ENCODE measurements at places on chromosomes 13 and 19.

GRCh38 chr19:56837492-56838023 lies 3.0 kb downstream of the PEG3 start:
- DNase-seq = no peak

- no peak for DNase-seq
Measured at GRCh38 chr13:41864658-41865057, 96.3 kb downstream of the VWA8 start.

DNA sequence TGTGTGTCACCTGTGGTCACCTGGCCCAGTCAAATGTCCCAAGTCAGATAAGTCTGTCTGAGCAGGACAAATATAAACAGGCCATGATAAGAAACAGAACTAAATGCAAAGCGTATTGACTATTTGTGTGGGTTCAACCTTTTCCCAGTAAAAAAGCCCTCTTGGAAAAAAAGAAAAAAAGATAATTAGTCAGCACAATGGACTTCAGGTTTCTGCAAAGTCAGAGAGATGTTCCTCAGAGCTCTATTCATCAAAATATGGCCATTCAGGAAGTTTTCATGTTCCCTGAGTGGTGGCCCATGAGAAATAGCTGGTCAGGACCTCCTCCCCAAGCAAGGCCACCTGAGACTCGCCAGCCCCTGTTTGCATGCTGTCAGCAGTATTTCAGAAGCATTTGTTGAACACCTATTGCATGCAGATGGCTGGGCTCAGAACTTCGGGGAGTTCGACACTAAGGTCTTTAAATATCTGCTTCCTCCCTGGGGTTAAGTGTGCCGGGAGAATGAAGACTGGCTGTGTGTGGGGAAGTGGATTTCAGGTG lies 2.7 kb downstream of the FFAR3 start:
- DNase-seq = no peak

GRCh38 chr19:4867534-4868285 lies at the start of gene PLIN3:
Gene PLIN3, minus strand, starts transcription at chr19:4867667. Its CDS starts 6,273 bp downstream, at chr19:4861394.
- peak; percentile 84 for DNase-seq

DNA sequence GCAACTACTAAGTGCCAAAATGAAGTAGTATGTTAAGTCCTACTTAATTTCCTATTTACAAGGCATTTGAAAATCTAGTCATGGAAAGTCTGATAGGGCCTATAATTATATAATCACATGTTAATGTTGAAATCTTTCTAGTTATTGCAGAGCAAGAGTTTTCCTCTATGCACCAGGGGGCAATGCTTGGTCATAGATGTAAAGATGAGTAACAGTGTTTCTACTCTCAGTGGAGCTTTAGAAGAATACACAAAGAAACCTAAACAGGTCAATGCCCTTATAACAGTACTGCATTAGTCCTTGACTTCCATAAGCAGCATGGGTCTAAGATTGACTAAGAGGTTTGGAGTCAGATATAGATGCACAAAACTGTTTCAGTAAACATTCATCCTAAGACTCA lies 218.7 kb downstream of the KCTD12 start:
- no peak for DNase-seq

GRCh38 chr19:18456279-18456678 lies 18.3 kb upstream of the ISYNA1 start:
- no peak for DNase-seq

DNA sequence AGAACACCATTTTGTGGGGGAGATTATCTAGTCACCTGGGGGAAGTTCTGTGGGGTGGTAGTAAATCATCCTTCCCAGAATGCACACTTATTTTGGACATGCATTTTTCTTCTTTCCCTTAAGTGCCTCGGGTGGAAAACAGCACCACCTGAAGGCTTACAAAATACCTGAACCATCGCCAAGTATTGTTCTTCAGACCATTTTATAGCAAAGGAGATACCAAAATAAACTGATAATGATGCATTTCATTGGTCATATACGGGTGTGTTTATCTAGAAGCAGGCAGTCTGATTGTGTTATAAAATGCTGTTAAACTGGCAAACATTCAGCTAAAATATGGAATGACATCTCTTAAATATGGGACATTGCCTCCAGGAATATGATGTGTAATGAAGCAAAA lies 1034.7 kb downstream of the SLITRK1 start:
- DNase-seq = no peak

- DNase-seq = no peak
Measured at GRCh38 chr13:96652506-96652905, 341.8 kb downstream of the OXGR1 start.

GRCh38 chr19:49946415-49946814 lies 14.6 kb downstream of the SIGLEC11 start:
- DNase-seq = no peak

- no peak for DNase-seq
Measured at GRCh38 chr13:47901441-47901840, 99.6 kb downstream of the SUCLA2 start.

- DNase-seq = peak; percentile 21
Measured at GRCh38 chr13:23695711-23696464, 125.7 kb downstream of the TNFRSF19 start.

GRCh38 chr13:102045731-102046130 lies 356.1 kb downstream of the FGF14 start:
- DNase-seq = no peak

- peak; percentile 95 for DNase-seq
Measured at GRCh38 chr19:49676784-49677230, 264 bp upstream of the PRMT1 start.

DNA sequence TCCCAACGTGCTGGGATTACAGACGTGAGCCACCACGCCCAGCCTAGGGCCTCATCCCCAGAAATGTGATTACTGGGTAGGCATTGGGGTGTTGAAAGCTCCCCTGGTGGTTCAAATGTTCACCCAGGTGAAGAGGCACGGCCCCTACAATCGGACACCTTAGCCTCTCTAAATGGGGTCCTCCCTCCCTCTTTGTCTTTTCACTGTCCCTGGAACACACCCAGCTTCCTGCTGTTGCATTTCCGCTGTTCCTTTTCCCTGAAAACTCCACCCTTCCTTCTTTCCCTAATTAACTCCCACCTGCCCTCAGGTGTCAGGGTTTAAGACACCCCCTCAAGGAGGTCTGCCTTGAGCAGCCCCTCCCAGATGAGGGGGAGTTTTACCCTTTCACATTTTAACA lies 3.6 kb upstream of the PRODH2 start:
- no peak for DNase-seq

- DNase-seq = no peak
Measured at GRCh38 chr19:11813703-11814028, 407 bp upstream of the ZNF440 start.

- DNase-seq = no peak
Measured at GRCh38 chr13:59103004-59103768, 1060.5 kb downstream of the DIAPH3 start.

DNA sequence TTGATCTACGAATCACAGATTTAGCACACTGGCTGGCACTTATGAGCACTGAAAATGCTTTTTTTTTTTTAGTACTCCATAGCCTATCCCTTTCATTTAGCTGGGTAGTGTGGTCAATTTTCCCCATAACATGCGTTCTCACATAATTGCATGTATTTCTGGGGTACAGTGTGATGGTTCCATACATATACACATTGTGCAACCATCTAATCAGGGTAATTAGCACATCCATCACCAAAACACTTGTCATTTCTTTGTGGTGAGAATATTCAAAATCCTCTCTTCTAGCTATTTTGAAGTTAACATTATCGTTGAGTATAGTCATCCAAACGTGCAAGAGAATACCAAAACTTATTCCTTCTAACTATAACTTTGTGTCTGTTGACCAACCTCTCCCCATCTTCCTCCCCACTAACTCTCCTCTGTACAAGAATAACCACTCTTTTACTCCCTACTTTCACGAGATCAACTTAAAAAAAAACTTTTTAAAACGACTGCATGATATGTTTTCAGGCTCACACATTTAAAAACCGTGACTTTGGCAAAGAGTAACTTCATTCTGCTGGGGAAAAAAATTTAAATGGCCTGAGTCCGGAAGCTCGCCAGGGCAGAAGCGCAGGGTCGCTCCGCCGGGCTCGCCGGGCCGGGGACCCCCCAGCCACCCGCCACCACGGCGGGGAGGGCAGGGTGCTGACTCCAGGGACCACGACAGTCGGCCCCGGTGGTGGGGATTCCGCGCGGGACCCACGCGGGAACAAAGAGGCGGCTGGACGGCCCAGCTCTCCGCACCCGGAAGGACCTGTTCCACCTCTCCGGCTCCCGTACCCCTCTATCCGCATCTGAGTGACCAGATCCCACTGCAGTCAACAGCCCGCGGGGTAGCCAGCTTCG lies 868 bp upstream of the UBAC2 start:
- DNase-seq = no peak

GRCh38 chr13:21759463-21759862 lies 88.6 kb downstream of the FGF9 start:
- DNase-seq = no peak

GRCh38 chr13:44104197-44104490 lies 224.4 kb downstream of the LACC1 start:
- DNase-seq = no peak

GRCh38 chr19:15244106-15244803 lies 12.0 kb upstream of the EPHX3 start:
- no peak for DNase-seq

- no peak for DNase-seq
Measured at GRCh38 chr19:46115396-46116106, 8.9 kb downstream of the IGFL3 start.

DNA sequence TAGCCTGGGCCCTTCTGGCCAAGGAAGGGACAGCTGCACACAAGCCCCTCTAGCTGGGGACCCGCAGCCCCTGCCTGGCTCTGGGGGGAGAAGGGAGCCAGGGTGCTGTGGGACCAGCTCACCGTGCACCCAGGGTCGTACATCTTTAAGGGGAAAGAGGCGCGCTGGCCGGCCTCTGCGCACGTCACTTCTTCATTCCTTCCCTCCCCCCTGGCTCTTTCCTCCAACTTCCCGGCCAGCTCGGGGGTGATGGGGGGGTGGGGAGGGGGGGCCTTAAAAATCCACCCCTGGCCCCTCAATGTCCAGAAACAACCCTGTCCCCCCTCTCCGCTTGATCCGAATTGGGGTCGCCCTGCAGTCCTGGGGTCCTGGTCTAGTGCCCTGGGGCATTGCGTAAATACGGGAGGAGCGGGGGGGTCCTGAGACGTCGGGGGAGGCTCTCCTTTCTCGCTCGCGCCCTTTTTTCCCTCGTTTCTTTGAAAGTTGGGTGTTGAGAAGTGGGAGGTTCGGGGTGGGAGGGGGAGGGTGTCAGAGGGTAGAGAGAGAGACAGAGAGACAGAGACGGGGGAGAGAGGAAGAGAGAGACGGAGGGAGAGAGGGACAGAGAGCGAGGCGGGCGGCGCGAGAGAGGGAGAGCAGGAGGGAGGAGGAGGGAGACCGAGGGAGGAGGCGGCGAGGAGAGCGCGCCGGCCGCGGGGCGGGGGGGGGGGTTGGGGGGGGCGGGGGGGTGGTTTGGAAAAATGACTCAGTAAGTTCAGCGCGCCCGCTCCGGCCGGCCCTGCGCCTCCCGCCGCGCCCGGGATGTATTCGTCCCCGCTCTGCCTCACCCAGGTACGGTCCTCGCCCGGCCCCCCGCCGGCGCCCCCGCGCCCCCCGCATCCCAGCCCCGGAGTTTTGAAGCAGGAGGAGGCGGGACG lies at the start of gene NFIC:
NFIC (plus strand) TSS at position 748 of the 917 bp plus-strand sequence; CDS start at position 802, 54 bp downstream.
- no peak for DNase-seq

DNA sequence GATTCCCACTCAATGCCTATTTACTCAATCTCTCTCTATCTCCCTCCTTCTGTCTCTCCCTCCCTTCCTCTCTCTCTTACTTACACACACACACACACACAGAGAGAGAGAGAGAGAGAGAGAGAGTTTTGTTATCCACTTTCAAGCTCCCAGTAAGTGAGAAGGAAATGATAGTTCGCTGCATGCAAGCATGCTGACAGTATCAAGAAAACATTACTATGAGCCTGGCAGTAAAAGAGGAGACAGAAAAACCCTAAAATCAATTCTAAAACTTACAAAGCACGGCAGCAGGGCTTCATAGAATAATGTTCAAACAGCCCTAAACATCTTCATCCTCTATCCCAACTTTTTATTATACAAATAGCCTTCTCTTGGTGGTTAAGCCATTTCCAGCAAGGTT lies 171.9 kb downstream of the FOXO1 start:
- DNase-seq = no peak

- DNase-seq = no peak
Measured at GRCh38 chr13:101150998-101151397, 265.3 kb downstream of the NALCN start.

- no peak for DNase-seq
Measured at GRCh38 chr13:51793570-51794271, 10.2 kb downstream of the DHRS12 start.

DNA sequence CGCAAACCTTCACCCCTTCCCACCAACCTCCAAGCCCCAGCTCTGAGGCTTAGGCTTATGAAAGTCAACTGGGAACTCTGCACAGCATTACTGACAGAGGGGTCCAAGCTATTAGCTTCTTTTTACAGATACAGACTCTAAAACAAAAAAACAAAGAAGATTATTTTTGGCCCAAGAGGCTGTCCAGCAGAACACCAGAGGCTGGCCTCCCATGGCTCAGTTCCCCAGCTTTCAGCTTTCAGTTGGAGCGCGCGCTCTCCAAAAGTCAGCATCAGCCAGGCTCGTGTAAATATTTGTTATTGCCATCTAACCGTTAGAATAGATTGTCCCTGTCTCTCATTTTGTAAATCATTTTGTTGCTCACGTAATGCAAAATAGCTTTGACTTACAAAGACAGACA lies 58.4 kb downstream of the ZIC5 start:
- DNase-seq = no peak

GRCh38 chr13:21330126-21330861 lies 128.8 kb downstream of the ZDHHC20 start:
- DNase-seq = no peak

DNA sequence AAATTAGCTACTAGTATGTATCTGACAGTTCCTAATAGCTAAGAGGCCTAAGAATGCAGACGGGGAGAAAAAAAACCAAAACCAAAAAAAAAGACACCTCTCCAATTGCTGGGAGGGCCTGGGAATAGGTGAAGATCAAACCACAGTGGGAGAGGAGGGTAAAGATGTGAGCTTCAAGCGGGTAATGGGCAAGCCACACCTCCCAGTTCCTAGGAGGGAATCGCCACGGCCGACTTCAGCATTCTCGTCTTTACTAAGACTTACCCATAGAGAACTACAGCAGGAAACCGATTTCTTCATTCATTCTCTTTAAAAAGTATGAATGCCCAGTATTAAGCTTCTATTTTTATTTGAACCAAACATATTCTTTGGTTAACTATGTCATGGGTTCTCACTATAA lies 5.6 kb upstream of the EEF1AKMT1 start:
- DNase-seq = no peak

DNA sequence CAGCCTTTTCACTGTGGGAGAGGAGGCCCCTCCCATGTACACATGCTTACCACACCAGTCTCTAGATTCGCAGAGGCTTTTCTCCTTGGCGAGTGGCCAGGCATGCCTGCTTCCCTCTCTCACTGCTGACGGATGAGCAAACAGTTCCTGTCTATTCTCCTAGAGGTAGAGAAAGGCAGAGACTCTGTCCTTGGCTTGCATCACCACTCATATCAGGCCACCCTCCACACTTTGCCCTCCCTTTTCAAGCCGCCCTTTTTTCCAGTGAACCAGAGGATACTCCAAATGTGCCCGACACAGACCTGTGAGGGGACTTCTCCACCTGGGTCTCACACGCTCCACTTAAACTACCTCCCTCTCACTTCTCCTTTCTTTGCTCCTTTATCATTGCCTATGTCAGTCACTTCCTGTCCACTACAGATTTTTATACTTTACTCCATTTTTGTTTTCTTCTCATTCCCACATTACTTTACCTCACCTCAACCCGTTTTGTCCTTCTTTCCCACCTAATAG lies 284.6 kb downstream of the DNAJC15 start:
- DNase-seq = no peak
